ENCODE measurements at places on chromosomes 7 and 10. TPM values are rescaled to one million over a fixed set of nuclear protein-coding genes. Genes with fewer than 3 reads are reported as not detected.

CYTH3 gene
- 34.0 TPM for total RNA-seq

AKR1D1 gene
- total RNA-seq = not detected

OGDHL gene
- total RNA-seq = 5.2 TPM

NPSR1 gene
- total RNA-seq = not detected

GNAT3 gene
- not detected for total RNA-seq

GARS1 gene
- 72.6 TPM for total RNA-seq

- no peak overlapping the region for H3K4me3 ChIP-seq
- peak overlapping the region; percentile 14 for H3K27ac ChIP-seq
- H3K4me1 ChIP-seq = no peaks in the 10 kb centered on the region
- H3K36me3 ChIP-seq = peaks cover 5% of the 10 kb centered on the region
Measured at GRCh38 chr7:2837496-2837895, 6.6 kb downstream of the GNA12 start.

DNA sequence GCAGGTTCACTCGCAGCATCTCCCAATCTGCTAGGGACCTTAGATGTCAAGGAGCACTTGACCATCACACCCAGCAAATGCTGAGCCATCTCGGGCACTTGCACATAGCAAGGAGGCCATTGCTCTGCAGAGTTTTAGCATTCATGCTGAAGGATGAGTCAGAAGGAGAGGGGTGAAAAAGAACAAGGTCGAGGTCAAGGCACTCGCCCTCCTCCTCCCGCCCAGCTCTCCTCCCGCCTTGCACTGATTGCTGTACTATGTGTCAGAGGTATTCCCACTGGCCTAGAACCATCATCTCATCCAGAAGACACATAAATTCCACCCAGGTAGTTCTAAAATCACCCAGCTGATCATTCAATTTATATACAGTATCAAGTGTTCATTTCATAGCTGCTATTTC is 255.1 kb upstream of the SP4 start:
- H3K36me3 ChIP-seq = no peaks in the 10 kb centered on the region
- H3K27ac ChIP-seq = no peak overlapping the region
- no peak overlapping the region for H3K4me3 ChIP-seq
- H3K4me1 ChIP-seq = no peaks in the 10 kb centered on the region
- H3K27me3 ChIP-seq = peaks cover 5% of the 10 kb centered on the region
- DNase-seq = no peak

DNA sequence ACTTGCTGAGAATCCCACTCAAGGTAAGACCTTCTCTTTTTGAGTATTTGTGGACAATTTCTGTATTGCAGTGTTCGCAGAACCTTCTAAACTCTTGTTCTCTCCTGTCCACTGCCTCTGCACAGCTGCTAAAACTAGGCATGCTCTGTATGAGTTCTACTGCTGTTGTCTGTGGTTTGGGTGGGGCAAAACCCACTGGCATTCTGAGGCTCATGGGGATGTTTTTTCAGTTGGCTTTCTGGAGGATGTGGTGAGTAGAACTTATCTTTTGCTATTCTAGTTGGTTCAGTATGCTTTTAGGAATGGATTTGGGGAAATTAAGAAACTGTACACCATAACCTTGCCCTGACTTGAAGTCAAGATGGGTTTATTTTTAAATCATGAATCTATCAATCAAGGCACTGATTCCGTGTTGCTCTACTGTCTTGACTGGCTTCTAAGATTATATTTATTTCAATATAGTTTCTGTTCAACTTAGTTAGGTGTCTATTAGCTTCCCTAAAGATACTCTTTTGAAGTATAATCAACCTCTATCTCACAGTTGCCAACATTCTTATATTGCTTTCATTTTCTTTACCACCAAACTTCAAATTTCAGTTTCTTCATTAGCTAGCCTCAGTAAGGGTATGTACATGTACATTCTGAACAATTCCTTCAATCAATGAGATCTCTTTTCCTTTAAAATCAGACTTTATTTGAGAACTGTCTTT is 25.0 kb upstream of the C1GALT1 start:
- no peak overlapping the region for H3K4me3 ChIP-seq
- no peaks in the 10 kb centered on the region for H3K36me3 ChIP-seq
- no peak overlapping the region for H3K27ac ChIP-seq
- H3K4me1 ChIP-seq = no peaks in the 10 kb centered on the region

GRCh38 chr10:23294638-23295247 is 49.9 kb downstream of the C10orf67 start:
- no peaks in the 10 kb centered on the region for H3K36me3 ChIP-seq
- no peak overlapping the region for H3K27ac ChIP-seq
- no peak overlapping the region for H3K4me3 ChIP-seq
- no peaks in the 10 kb centered on the region for H3K27me3 ChIP-seq
- no peak for DNase-seq

DNA sequence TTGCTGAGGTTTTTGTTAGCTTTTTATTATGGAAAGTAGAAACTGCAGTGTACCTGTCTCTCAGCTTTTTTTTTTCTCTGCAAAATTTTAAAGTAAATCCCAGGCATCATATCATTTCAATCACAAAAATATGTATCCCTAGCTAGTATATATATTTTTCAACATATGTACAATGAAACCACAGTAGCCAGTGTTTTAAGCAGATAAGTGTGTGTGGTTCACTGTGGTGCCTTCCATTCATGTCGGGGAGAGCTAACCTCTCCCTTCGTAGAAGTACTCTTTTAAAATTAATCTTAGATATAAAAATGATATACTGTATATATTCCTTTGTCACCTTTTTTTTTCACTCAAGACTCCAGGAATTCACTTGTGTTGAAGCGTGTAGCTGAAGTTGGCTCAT is 22.7 kb downstream of the CUL1 start:
- H3K27ac ChIP-seq = no peak overlapping the region
- DNase-seq = no peak
- no peaks in the 10 kb centered on the region for H3K36me3 ChIP-seq
- no peak overlapping the region for H3K4me3 ChIP-seq

DNA sequence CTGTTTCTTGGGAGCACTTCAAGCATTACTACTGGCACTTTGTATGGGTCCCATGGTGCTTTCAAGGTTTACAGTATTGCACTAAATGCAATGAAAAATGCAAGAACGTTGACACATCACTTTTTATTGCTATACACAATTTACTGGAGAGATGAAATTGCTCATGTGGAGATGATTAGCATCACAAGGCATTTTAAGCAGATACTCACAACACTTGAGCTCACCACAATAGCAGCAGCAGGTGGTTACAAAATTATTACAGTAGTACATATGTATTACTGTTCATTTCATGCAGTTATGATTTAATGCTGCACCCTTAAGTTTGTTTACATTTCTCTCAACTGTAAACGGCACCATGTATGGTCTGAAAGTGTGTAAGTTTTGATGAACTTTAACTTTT is 537.7 kb downstream of the GRM8 start:
- H3K27me3 ChIP-seq = no peaks in the 10 kb centered on the region
- no peak overlapping the region for H3K4me3 ChIP-seq
- no peak for DNase-seq
- no peaks in the 10 kb centered on the region for H3K36me3 ChIP-seq
- no peaks in the 10 kb centered on the region for H3K4me1 ChIP-seq
- H3K27ac ChIP-seq = no peak overlapping the region

DNA sequence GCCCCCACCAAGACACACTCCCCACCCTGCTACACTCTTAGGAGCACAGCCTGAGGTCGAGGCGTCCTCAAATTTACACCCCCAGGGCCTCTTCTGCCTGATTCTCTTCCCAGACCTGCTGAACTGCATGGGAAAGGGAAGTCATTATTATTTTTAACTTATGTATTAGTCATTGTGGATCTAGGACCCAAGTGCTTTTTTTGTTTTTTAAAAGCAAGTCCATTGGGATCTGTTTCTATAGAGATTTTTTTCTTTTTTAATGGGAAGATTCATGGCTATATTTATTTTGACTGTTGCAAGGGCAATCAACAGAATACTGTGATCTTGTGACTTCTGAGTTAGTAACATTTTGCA is 203.8 kb downstream of the ZMYND11 start:
- no peaks in the 10 kb centered on the region for H3K4me1 ChIP-seq
- DNase-seq = no peak
- H3K27me3 ChIP-seq = no peaks in the 10 kb centered on the region

- DNase-seq = no peak
- H3K27me3 ChIP-seq = no peaks in the 10 kb centered on the region
- H3K27ac ChIP-seq = no peak overlapping the region
- no peak overlapping the region for H3K4me3 ChIP-seq
- H3K4me1 ChIP-seq = no peaks in the 10 kb centered on the region
Measured at GRCh38 chr7:158945519-158945918, 89.2 kb downstream of the DYNC2I1 start.

- H3K27me3 ChIP-seq = no peaks in the 10 kb centered on the region
- no peak overlapping the region for H3K27ac ChIP-seq
- no peak overlapping the region for H3K4me3 ChIP-seq
- H3K36me3 ChIP-seq = no peaks in the 10 kb centered on the region
- no peaks in the 10 kb centered on the region for H3K4me1 ChIP-seq
- DNase-seq = peak; percentile 54
Measured at GRCh38 chr10:47009215-47009838, 98.1 kb downstream of the PTPN20 start.

DNA sequence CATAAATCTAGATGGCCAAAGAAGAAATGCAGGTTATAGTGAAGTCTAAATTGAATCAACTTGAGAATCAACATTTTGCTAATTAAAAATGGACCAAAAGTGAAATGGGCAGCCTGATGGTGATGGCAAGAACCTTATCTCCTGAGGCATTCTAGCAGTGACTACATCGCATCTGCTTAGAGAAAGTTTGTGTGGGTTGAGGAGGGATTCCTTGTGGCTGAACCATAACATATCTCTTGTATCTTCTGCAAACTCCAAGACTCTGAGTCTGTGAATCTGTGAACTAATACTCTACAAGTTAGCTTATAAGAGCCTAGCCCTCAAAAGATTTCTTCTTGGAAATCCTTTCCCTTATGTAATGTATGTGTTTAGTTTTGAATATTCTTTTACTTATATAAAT is 85.6 kb downstream of the PRKG1 start:
- no peak overlapping the region for H3K27ac ChIP-seq
- H3K27me3 ChIP-seq = no peaks in the 10 kb centered on the region
- H3K4me1 ChIP-seq = no peaks in the 10 kb centered on the region
- H3K36me3 ChIP-seq = no peaks in the 10 kb centered on the region

GRCh38 chr10:130398090-130398994 is 262.2 kb downstream of the GLRX3 start:
- H3K27me3 ChIP-seq = no peaks in the 10 kb centered on the region
- H3K4me3 ChIP-seq = no peak overlapping the region
- no peaks in the 10 kb centered on the region for H3K4me1 ChIP-seq

GRCh38 chr10:57955076-57955475 is 312.6 kb downstream of the IPMK start:
- DNase-seq = no peak
- no peak overlapping the region for H3K4me3 ChIP-seq
- no peaks in the 10 kb centered on the region for H3K27me3 ChIP-seq
- H3K36me3 ChIP-seq = no peaks in the 10 kb centered on the region
- H3K4me1 ChIP-seq = no peaks in the 10 kb centered on the region

GRCh38 chr7:81632418-81632817 is 137.4 kb downstream of the HGF start:
- H3K27ac ChIP-seq = no peak overlapping the region
- DNase-seq = no peak
- H3K27me3 ChIP-seq = no peaks in the 10 kb centered on the region
- H3K4me3 ChIP-seq = no peak overlapping the region

- no peaks in the 10 kb centered on the region for H3K36me3 ChIP-seq
- no peaks in the 10 kb centered on the region for H3K27me3 ChIP-seq
- no peak overlapping the region for H3K4me3 ChIP-seq
- DNase-seq = no peak
Measured at GRCh38 chr7:55109404-55110167, 90.8 kb downstream of the EGFR start.

DNA sequence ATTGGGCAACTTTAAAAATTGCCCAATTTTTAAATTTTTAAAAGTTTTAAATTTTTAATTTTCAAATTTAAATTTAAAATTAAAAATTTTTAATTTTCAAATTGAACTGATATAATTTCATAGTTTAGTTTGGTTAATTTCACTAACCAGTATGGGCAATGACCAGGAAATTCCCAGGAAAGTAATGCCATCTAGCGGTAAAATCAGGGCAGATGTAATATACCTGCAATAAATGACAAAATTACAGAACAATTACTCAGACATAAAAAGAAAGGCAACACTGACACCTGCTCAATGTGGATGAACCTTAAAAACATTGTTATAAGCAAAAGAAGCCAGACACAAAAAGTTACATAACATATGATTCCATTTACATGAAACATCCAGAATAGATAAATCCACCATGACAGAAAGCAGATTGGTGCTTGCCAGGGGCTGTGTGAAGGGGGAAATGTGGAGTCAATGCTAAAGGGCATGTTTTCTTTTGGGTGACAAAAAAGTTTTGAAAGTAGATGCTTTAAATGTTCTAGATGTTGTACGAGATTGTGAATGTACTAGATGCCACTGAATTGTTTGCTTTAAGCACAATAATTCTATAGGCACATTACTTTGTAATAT is 28.6 kb upstream of the SLC16A12 start:
- H3K4me3 ChIP-seq = no peak overlapping the region
- H3K36me3 ChIP-seq = no peaks in the 10 kb centered on the region
- H3K27me3 ChIP-seq = no peaks in the 10 kb centered on the region
- no peak overlapping the region for H3K27ac ChIP-seq
- no peak for DNase-seq

- no peaks in the 10 kb centered on the region for H3K4me1 ChIP-seq
- no peaks in the 10 kb centered on the region for H3K27me3 ChIP-seq
- no peaks in the 10 kb centered on the region for H3K36me3 ChIP-seq
- no peak overlapping the region for H3K4me3 ChIP-seq
Measured at GRCh38 chr10:74854610-74855009, 28.2 kb downstream of the KAT6B start.

- H3K27me3 ChIP-seq = no peaks in the 10 kb centered on the region
- H3K4me3 ChIP-seq = no peak overlapping the region
- no peaks in the 10 kb centered on the region for H3K36me3 ChIP-seq
- no peaks in the 10 kb centered on the region for H3K4me1 ChIP-seq
- no peak for DNase-seq
- no peak overlapping the region for H3K27ac ChIP-seq
Measured at GRCh38 chr7:119197877-119198527, 973.5 kb downstream of the ANKRD7 start.

- peaks cover 25% of the 10 kb centered on the region for H3K36me3 ChIP-seq
- no peak overlapping the region for H3K27ac ChIP-seq
- no peak overlapping the region for H3K4me3 ChIP-seq
- no peaks in the 10 kb centered on the region for H3K27me3 ChIP-seq
- H3K4me1 ChIP-seq = peaks cover 13% of the 10 kb centered on the region
Measured at GRCh38 chr10:18523025-18523424, 128.4 kb downstream of the NSUN6 start.

GRCh38 chr7:117323851-117324711 is 1.2 kb upstream of the WNT2 start:
- no peak for DNase-seq
- H3K27ac ChIP-seq = no peak overlapping the region
- H3K27me3 ChIP-seq = peaks cover 11% of the 10 kb centered on the region
- H3K4me3 ChIP-seq = peak overlapping the region; percentile 50
- no peaks in the 10 kb centered on the region for H3K36me3 ChIP-seq
- no peaks in the 10 kb centered on the region for H3K4me1 ChIP-seq

GRCh38 chr10:62045765-62046521 is 144.4 kb downstream of the ARID5B start:
- H3K27ac ChIP-seq = peak overlapping the region; percentile 98
- H3K4me3 ChIP-seq = peak overlapping the region; percentile 12
- H3K4me1 ChIP-seq = no peaks in the 10 kb centered on the region
- DNase-seq = no peak
- H3K27me3 ChIP-seq = no peaks in the 10 kb centered on the region

Data from right atrium auricular region (tissue), 2 donors.